ENCODE measurements at places on chromosomes 1 and 21. TPM values are rescaled to one million over a fixed set of nuclear protein-coding genes. Genes with fewer than 3 reads are reported as not detected.

MSH4 gene
- total RNA-seq, result 0.27 TPM

LCA5L gene
- 3.2 TPM for total RNA-seq

OR10J5 gene
- not detected for total RNA-seq

C2CD4D gene
- total RNA-seq, result not detected

OR2L3 gene
- total RNA-seq, result not detected

FCGR3A gene
- 46.8 TPM for total RNA-seq

CRNN gene
- not detected for total RNA-seq

PGBD5 gene
- total RNA-seq, result 0.14 TPM

AHDC1 gene
- 55.4 TPM for total RNA-seq

DNA sequence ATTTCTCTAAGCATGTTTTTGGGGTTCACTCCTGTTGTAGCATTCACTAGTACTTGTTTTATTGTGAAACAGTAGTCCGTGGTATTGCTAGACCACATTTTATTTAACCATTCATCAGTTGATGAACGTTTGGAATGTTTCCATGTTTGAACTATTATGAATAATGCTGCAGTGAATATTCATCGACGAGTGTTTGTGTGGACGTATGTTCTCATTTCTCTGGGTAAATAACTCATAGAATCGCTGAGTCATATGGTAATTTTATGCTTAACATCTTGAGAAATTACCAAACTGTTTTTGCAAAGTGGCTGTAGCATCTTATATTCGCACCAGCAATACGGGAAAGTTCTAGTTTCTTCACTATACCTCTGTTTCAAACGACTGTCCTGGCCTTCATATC, 28.0 kb upstream of the KAZN start:
- no peaks in the 10 kb centered on the region for H3K27me3 ChIP-seq
- no peak overlapping the region for H3K27ac ChIP-seq
- H3K4me3 ChIP-seq, result no peak overlapping the region
- H3K36me3 ChIP-seq, result no peaks in the 10 kb centered on the region
- no peaks in the 10 kb centered on the region for H3K4me1 ChIP-seq

GRCh38 chr1:200673952-200674823, 4.5 kb upstream of the DDX59 start:
- no peaks in the 10 kb centered on the region for H3K27me3 ChIP-seq
- DNase-seq, result no peak
- H3K4me1 ChIP-seq, result peaks cover 4% of the 10 kb centered on the region
- H3K4me3 ChIP-seq, result no peak overlapping the region
- H3K36me3 ChIP-seq, result no peaks in the 10 kb centered on the region
- H3K27ac ChIP-seq, result no peak overlapping the region

- no peaks in the 10 kb centered on the region for H3K36me3 ChIP-seq
- H3K27ac ChIP-seq, result peak overlapping the region; percentile 6
- no peaks in the 10 kb centered on the region for H3K27me3 ChIP-seq
- no peak for DNase-seq
Observed at GRCh38 chr1:62727656-62728407, 39.6 kb upstream of the DOCK7 start.

GRCh38 chr1:231138236-231138635, 23.6 kb upstream of the TRIM67 start:
- H3K4me1 ChIP-seq, result peaks cover 8% of the 10 kb centered on the region
- no peak for DNase-seq
- no peaks in the 10 kb centered on the region for H3K36me3 ChIP-seq
- no peak overlapping the region for H3K27ac ChIP-seq

- DNase-seq, result no peak
- H3K36me3 ChIP-seq, result no peaks in the 10 kb centered on the region
- H3K27ac ChIP-seq, result no peak overlapping the region
- no peak overlapping the region for H3K4me3 ChIP-seq
Observed at GRCh38 chr1:171292799-171293198, 21.2 kb upstream of the FMO4 start.

DNA sequence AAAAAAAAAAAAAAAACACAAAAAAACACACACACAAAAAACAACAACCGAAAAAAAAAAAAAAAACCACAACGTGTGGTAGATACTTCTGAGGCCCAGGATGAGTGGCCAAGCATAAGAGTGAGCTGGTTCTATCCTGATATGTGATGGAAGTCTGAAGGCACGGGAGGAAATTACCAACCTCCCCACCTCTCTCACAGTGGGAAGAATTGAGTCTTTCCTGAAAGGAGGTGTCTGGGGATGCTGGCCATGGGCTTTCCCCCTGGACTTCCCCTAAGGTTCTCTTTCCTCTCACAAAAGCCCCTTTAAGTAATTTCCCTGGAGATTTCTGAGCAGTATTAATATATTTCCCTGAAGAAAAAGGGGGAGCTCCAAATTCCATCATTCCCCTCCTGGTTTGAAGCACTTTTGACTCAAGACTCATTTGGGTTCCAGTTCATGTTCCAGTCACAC, 5.2 kb downstream of the TMCC2 start:
- no peaks in the 10 kb centered on the region for H3K36me3 ChIP-seq
- H3K27me3 ChIP-seq, result no peaks in the 10 kb centered on the region
- H3K4me1 ChIP-seq, result peaks cover 39% of the 10 kb centered on the region

DNA sequence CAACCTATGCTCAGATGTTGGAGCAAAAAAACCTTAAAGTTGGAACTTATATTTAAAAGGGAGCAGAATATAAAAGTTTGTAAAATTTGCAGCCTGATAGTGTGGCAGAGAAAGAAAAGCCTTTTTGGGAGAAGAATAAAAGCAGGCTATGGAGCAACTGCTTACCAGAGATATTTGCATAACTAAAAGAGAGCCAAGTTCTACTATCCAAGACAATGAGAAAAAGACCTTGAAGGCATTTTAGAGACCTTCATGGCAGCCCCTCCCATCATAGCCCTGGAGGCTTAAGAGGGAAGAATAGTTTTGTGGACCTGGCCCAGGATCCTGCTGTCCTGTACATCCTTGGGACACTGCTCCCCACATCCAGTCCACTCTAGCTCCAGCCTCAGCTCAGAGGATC, 312.5 kb upstream of the ZRANB2 start:
- no peaks in the 10 kb centered on the region for H3K4me1 ChIP-seq
- H3K27ac ChIP-seq, result no peak overlapping the region
- H3K27me3 ChIP-seq, result no peaks in the 10 kb centered on the region
- no peak for DNase-seq
- H3K4me3 ChIP-seq, result no peak overlapping the region

DNA sequence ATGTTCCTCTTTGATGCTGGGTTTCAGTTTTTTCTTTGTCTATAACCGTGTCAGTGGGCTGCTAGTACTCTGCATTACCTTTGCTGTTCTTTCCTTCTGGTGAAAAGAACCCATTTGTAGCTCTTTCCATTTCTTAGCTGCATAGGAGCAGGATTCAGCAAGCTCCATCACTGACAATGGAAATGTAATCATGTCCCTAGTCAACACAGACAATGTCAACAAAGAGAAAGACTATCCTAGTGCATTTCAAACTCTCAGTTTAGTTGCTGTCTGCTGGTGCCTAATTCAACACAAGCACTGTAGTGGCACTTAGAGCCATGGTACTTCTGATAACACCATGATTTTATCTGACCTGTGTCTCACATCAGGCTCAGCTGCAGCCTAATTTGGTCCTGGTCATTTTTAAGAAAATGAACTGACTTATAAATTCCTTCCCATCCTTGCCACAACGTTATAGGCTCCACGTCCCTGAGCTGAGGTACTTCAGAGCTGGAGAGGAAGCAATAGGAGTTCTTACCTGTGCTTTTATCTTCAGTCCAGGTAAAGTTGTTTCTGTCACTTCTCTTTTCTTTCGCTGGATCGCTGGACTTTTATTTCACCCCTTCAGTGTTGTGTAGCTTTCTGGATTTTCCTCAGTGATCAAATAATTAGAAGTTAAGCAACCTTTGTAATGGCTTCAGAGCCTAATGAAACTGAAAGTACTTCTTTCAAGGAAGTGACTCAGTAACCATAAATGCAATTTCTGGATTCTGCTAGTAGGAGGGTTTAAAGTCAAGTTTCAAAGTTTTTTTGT, at the start of gene GBP3:
GBP3 (minus strand) TSS at position 700 of the 793 bp plus-strand sequence. CDS start 2,145 bp downstream, outside the sequence.
- DNase-seq, result no peak
- peak within 1 kb of the TSS; percentile 85 for H3K27ac ChIP-seq
- peaks cover 30% of the 10 kb centered on the region for H3K4me1 ChIP-seq
- no peaks in the 10 kb centered on the region for H3K36me3 ChIP-seq
- no peaks in the 10 kb centered on the region for H3K27me3 ChIP-seq

GRCh38 chr1:180181048-180181447, 26.4 kb downstream of the QSOX1 start:
- no peaks in the 10 kb centered on the region for H3K27me3 ChIP-seq
- H3K4me3 ChIP-seq, result no peak overlapping the region
- H3K36me3 ChIP-seq, result peaks cover 18% of the 10 kb centered on the region
- no peak overlapping the region for H3K27ac ChIP-seq
- DNase-seq, result no peak
- no peaks in the 10 kb centered on the region for H3K4me1 ChIP-seq

DNA sequence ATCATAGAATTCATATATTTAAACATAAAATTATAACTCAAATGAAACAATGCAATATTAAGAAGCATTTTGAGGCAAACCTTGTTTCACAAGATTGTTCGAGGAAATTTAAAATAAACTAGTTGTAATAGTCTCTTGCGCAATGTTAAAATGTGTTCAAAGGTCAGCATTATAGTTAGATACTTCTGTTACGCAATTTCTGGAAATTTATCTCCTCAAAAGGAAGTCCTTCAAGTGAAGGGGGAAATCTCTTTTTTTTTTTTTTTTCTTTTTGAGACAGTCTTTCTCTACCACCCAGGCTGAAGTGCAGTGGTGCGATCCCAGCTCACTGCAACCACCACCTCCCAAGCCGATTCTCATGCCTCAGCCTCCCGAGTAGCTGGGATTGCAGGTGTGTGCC, 52.1 kb downstream of the FMO4 start:
- H3K36me3 ChIP-seq, result no peaks in the 10 kb centered on the region
- DNase-seq, result no peak
- H3K27me3 ChIP-seq, result no peaks in the 10 kb centered on the region
- H3K4me3 ChIP-seq, result no peak overlapping the region

- H3K27ac ChIP-seq, result no peak overlapping the region
- H3K4me1 ChIP-seq, result no peaks in the 10 kb centered on the region
- H3K4me3 ChIP-seq, result no peak overlapping the region
- H3K27me3 ChIP-seq, result no peaks in the 10 kb centered on the region
- no peaks in the 10 kb centered on the region for H3K36me3 ChIP-seq
Observed at GRCh38 chr1:97986041-97987005, 65.5 kb upstream of the DPYD start.

DNA sequence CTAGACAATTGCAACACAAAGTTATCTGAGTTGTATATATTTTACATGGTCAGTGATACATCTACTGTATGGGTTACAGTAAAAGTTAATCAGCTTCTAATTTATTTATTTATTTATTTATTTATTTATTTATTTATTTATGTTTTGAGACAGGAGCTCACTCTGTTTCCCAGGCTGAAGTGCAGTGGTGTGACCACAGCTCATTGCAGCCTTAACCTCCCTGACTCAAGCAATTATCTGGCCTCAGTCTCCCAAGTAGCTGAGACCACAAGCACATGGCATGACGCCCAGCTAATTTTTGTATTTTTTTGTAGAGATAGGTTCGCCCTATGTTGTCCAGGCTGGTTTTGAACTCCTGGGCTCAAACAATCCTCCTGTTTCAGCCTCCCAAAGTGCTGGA, 241.6 kb downstream of the PTPRC start:
- H3K27ac ChIP-seq, result no peak overlapping the region
- no peaks in the 10 kb centered on the region for H3K36me3 ChIP-seq
- no peak overlapping the region for H3K4me3 ChIP-seq

DNA sequence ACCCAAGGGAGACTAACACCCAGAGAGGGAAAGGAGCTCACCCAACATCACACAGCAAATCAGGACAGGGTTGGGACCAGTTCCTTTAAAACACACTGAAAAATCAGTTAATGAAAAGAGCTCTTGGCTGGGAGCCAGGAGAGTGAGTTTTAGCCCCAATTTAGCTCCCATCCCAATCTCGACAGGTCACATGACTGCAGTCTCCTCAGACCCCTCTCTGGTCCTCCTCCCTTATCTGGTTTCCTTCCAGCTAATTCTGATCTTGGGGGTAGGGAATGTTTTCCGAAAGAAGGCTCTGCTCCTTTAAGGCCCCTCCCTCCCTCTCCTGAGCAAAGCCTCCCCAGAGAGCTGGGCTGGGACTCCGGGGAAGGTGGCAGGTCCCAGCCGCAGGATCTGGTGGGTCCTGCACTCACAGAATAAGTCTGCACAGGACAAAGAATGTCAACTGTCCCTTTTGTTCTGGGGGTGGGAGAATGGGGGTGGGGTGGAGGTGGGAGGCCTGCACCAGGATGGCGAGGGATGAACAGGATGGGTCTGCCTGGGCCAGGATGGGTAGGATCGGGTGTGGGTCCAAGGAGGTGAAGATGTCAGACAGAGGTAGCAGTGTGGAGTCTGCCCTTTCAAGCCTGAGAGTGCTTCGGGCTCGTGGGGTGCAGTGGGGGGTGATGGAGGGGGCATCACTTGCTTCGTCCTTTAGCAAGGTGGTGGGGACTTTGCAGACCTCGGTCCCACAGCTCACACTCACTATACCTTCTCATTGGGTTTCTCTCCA, 57.3 kb upstream of the SSBP3 start:
- no peak overlapping the region for H3K4me3 ChIP-seq
- DNase-seq, result no peak
- H3K27ac ChIP-seq, result no peak overlapping the region
- no peaks in the 10 kb centered on the region for H3K27me3 ChIP-seq
- no peaks in the 10 kb centered on the region for H3K4me1 ChIP-seq
- no peaks in the 10 kb centered on the region for H3K36me3 ChIP-seq

DNA sequence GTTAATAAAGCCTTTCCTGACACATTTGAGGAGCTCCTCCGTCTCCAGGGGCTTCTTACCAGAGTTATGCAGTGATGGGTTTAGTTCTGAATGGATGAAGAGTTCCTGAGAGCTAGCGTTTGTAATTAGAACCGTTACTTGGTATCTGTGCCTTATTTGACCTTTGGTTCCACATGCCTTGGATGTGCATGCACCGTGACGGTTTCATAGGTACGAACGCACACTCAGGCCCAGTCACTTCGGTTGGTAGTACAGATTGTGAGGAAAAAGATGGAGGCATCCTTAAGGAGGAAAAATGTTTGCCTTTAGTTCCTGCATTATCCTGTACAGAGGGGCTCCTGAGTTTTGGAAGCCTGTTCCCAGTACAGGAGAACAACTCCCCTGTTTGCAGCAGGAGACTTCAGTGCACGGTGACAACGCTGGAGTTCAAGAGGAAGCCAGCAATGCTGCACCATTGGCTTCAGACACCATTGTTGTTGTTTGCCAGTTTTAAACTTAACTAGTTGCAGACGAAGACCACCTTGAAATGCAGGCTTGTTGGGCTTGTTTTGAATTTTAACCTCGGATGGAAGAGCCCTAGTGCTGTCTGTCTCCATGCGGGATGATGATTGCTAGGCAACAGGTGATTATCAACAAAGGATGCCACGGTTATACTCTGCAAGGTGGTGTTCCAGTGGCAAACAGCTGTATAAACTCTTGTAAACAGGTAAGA, 8.2 kb downstream of the RBM15 start:
- H3K36me3 ChIP-seq, result peaks cover 9% of the 10 kb centered on the region
- H3K27ac ChIP-seq, result no peak overlapping the region
- H3K4me1 ChIP-seq, result peaks cover 53% of the 10 kb centered on the region
- DNase-seq, result no peak

GRCh38 chr1:204503913-204504519, 9.4 kb upstream of the PIK3C2B start:
- H3K4me3 ChIP-seq, result no peak overlapping the region
- H3K4me1 ChIP-seq, result no peaks in the 10 kb centered on the region
- no peaks in the 10 kb centered on the region for H3K36me3 ChIP-seq
- no peak overlapping the region for H3K27ac ChIP-seq
- H3K27me3 ChIP-seq, result no peaks in the 10 kb centered on the region

GRCh38 chr1:61975638-61976037, 219.0 kb upstream of the L1TD1 start:
- H3K27ac ChIP-seq, result no peak overlapping the region
- no peak for DNase-seq
- H3K27me3 ChIP-seq, result no peaks in the 10 kb centered on the region
- no peaks in the 10 kb centered on the region for H3K36me3 ChIP-seq
- no peak overlapping the region for H3K4me3 ChIP-seq
- H3K4me1 ChIP-seq, result no peaks in the 10 kb centered on the region

Data from thoracic aorta (tissue), 2 donors.